ENCODE measurements at places on chromosomes 2 and 18.
A peak's percentile ranks its signal among the peaks of the same experiment; 100 is the strongest.

DNA sequence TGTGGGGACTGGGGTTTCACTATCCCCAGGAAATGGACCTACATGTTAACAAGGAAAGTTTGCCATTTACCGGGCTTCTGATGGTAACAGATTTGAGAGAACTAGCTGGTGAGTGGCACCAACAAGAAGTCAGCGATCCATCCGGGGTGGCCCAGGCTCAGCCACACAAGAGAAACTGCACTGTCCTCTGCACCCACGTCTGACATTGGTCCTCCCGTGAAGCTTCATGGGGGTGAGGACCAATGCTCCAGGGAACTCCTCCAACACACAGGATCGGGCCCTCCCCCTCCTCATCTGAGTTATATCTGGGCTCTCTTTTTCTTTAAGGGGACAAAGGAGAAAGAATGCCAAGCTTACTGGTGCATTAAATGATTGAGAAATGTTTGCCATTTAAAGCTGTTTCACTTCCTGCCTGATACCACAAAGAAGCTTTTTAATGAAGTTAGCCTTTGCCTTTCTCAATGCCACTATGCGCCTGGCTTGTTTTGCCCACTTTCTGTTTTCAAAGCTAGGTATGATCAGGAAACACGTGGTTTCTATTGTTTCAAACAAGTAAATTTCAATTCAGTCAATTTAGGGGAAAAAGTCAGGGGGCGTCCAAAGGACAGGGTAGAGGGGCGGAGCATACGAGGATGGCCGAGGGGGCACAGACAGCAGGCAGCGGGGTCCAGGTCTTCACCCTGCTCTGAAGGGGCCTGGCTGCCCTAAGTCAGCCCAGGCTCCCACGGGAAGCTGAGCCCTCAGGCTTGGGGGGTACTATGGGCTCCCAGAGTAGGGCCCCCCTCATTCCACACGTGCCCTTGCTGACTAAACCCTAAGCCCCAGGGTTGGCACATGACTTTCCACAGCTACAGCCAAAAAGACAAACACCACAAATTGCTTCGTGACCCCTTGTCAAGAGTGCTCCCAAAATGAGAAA, 204.0 kb upstream of the ID2 start:
- no peak for DNase-seq

GRCh38 chr2:30998672-30999071, 139.6 kb downstream of the GALNT14 start:
- no peak for DNase-seq

- DNase-seq = no peak
These were observed 42.6 kb downstream of the EDAR start for GRCh38 chr2:108946442-108946841.

DNA sequence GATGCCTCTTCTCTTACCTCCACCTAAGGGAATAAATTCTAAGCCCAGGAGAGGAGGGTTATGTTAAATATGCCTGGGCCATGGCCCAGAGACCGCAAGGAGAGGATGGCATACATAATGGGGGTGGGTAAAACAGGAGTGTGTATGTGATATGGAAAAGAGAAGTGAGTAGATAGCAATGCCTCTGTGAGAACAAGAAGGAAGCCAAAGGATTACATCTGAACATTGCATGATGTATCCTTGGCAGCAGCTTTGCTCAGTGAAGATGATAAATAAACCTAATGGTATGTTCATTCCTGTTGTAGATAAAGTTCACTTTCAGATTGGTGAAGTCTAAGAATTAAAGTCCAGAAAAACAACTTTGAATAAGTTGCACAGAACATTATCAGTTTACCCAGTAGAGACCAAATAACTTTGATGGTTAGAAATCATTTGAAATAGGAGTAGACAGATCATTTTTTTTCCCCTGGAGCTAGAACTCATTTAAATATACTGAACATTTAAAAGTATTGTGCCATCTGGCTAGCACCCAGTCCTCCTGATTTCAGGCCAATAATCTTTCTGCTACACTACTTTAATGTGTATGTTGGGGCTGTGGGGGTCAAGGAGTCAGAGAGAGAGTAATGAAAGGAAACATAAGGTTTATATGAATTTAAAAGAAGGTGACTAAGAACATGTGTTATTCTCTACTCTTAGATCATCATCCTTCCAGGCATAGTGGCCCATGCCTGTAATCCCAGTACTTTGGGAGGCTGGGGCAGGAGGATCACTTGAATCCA, 231.7 kb downstream of the PARD3B start:
- no peak for DNase-seq

GRCh38 chr2:123906361-123906760, 118.7 kb upstream of the CNTNAP5 start:
- DNase-seq = no peak

DNA sequence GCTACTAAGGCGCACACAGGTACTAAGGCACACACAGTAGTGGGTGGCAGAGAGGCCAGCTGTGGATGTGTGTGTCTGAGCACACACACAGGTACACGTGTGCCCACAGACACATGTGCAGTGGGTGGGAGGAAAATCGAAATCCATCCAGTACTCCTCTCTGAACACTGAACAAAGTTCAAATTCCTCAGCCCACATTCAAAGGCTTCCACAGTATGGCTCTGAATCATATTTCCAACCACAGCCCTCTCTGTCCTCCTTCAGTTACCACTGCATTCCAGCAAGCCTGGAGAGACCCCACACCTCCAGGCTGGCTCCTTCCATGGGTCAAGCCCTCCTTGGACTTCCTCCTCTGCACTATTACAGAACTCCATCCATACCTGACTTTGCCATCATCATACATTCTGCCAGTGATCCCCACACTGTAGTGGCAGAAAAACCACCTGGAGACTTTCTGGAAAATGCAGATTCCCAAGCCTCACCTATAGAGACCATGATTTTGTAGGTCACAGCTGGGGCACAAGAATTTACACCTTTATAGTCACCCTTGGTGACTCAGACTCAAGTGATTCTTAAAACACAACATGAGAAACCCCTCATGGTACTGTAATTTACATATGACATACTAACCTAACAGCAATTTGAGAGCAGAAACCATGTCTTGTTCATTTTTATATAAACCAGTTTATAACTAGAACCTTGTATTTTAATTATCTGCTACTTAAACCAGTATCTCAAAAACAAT, 31.4 kb downstream of the EPG5 start:
- DNase-seq = no peak

DNA sequence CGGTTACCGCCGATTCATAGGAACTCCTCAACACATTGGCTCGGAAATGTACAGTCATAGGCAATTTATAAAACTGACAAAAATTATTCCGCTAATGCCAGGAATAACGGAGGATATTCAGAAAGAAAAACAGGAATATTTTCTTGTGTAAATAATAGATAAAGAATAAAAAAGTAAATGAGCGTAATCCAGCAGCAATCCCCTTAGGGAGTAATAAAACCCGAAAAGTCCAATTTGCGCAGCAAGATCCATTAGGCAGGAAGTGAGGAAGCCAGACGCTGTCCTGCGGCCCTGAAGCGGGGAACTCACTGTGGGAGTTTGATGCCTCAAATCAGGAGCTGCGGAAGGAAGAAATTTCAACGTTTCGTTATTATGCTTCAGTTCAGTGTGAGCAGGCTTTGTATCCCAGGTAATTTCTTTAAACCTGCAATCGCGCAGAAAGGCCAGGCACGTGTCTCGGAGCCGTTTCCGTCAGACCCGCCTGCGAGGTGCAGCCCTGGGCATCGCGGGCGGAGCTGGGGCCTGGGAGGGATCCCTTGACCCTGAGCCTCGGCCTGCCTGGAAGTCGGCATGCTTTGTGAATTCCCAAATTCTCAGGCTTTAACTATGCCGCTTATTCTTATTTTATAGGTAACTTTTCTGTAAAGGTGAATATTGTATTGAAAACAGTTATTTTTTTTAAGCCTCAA, 180.9 kb upstream of the ALKAL2 start:
- DNase-seq = peak; percentile 42

DNA sequence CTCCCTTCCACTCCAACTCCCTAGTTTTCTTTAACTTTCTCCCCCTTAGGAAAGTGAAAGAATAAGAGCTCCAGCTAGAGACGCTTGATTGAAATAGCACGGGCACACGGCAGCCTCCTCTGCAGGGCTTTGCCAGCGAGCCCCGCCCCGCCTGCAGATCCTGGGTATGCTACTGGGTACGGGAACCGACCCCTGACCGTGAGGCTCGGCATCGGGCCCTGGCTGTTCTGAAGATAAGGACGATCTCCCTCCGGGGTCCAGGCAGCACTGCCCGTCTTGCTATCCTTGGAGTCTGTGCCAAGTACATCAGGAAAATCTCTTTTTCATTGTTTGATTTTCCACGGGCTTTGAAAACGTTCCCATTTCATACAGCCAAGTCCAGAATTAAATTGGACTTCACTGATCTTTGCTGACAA, 284.5 kb downstream of the MTX2 start:
- peak; percentile 47 for DNase-seq

GRCh38 chr2:19847486-19847885, 54.3 kb downstream of the TTC32 start:
- no peak for DNase-seq

DNA sequence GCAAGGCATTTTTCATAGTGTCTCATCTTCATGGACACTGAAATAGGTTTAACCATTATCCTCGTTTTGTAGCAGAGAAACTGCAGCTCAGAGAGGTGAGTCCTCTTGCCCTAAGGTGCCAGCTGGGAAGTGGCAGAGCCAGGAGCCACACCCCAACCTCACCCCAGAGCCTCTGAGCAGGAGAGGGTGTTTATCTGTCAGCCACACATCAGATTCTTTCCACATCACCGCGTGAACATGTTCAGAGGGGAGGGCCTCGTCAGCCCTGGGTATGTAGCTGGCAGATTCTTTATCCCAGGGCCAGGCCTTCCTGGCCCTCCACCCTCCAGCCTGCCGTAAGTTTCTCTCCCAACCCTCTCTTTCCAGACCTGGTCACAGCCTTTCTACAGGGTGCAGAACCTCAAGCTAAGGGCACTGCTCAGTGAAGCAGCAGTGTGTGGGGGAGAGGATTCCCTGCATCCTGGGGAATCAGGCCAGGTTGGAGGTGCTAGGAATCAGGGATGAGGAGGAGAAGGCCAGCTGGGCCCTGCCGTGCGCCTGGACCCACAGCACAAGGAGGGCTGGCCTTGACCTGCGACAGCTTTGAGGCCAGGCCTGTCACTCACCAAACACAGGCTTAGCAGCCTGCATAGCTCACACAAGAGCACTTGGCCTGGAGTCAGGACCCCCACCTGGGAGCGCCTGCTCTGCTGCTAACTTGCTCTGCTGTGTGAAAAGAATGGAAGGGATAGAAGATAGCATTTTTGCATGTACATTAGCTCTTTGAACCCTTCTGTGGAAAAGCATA, 111.3 kb upstream of the MCFD2 start:
- DNase-seq = no peak

GRCh38 chr2:207054521-207054920, 111.2 kb downstream of the KLF7 start:
- DNase-seq = no peak

- no peak for DNase-seq
These were observed 436.0 kb upstream of the CWC22 start for GRCh38 chr2:180442860-180443644.

DNA sequence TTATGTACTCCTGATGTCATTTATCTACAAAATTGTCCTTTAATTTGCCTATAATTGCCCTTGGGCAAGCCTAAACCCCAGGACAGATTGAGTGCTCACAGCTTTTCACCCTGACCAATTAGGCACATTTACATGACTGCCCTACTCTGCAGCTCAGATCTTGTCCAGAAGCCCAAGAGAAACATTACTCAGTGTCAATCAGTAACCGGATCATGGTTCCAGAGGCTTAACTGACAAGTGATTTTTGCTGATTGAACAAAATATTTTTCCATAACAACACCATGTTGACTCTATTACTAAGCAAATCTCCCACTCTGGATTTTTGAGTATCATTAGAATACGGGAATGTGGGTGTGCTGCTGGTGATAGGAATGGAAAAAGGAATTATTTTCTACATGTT, 465.4 kb upstream of the TNP1 start:
- no peak for DNase-seq

DNA sequence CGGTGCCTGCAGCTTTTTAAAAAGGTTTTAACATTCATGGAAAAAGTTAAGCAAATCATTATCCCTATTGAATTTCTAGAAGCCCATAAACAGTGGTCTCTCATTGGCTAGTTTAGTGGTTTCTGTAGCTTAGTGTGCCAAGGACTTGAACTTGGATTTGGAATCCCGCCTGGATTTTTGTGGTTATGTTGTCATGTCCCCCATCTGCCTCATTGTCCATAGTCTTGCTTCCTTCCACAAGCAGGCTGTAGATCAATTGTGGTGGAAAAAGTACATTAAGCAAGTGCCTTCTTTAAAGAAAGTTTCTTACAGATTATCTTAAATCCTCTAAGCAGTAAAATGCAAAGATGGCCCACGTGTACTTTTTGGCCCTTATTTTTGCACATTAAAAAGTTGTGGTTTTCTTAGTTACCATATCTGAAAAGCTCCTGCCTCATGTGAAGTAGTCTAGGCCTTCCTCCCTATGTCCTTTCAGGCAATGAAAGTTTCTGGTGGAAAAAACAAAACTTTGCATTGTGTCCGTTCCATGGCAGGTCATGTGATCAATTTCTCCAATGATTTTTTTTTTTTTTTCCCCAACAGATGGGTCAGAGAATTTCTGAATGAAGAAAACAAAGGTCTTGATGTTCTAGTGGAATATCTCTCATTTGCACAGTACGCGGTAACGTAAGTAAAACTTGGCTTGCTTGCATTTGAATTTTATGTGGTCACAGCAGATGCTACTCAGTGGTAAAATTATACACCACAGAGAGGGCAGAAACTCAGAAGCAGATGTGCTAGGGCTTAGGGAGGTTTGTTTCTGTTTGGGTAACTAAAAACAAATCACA, 158.9 kb downstream of the PRPF40A start:
- no peak for DNase-seq

DNA sequence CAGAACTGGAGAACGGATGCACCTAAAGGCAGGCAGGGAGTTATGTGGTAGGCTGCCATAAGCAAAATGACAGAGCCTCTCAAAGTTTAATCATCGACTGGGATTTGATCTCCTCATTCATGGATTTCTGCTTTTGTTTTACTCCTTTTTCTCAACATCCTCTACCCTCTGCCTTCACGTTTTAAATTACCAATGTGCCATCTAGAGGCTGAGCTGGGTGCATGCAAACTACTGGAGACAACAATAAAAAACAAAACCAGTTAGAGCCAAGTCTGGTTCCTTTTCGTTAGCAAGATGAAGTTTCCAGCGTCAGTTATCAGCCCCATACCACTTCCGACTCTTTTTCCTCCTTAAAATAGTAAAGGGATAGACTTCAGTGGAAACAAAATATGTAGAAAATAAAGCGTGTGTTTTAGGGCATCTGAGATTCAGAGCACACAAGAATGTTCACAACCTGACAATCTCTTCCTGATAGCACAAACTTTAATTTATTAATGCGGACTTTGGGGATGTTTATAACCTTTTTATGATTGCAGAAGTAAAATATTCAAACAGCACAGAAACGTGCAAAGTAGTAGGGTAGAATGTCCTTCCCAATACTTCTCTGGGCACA, 117.0 kb downstream of the LAMA1 start:
- DNase-seq = peak; percentile 32

- peak; percentile 95 for DNase-seq
These were observed 5.3 kb upstream of the GDF7 start for GRCh38 chr2:20661421-20662307.

GRCh38 chr18:36050479-36050878, 16.9 kb downstream of the RPRD1A start:
- no peak for DNase-seq

Data from ELF-1 (cell line).